ENCODE measurements at places on chromosomes 11 and 22. TPM values are rescaled to one million over a fixed set of nuclear protein-coding genes. Genes with fewer than 3 reads are reported as not detected.

The OR8A1 gene
- not detected for total RNA-seq

The HEPN1 gene
- total RNA-seq = not detected

The WNT7B gene
- not detected for total RNA-seq

The APOA5 gene
- not detected for total RNA-seq

The STK33 gene
- total RNA-seq = 3.8 TPM

The MS4A6A gene
- total RNA-seq = not detected

The OR52H1 gene
- total RNA-seq = not detected

The OOSP3 gene
- not detected for total RNA-seq

The OR51A2 gene
- total RNA-seq = not detected

DNA sequence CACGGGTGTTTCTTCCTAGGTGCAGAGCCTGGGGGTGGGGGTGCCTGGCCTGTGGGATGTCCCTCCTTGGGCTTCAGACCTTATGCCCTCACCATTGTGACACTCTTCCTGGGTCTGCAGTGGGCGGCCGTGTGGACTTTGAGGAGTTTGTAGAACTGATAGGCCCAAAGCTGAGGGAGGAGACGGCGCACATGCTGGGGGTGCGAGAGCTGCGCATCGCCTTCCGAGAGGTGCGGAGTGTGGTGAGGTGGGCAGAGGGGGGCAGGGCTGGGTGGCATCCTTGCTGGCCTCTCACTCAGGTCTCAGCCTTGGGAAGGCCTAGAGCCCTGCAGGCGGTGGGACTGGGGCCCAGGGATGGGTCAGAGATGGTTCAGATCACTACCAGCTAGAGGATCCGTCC lies 2.3 kb downstream of the CABP4 start:
- DNase-seq = no peak

DNA sequence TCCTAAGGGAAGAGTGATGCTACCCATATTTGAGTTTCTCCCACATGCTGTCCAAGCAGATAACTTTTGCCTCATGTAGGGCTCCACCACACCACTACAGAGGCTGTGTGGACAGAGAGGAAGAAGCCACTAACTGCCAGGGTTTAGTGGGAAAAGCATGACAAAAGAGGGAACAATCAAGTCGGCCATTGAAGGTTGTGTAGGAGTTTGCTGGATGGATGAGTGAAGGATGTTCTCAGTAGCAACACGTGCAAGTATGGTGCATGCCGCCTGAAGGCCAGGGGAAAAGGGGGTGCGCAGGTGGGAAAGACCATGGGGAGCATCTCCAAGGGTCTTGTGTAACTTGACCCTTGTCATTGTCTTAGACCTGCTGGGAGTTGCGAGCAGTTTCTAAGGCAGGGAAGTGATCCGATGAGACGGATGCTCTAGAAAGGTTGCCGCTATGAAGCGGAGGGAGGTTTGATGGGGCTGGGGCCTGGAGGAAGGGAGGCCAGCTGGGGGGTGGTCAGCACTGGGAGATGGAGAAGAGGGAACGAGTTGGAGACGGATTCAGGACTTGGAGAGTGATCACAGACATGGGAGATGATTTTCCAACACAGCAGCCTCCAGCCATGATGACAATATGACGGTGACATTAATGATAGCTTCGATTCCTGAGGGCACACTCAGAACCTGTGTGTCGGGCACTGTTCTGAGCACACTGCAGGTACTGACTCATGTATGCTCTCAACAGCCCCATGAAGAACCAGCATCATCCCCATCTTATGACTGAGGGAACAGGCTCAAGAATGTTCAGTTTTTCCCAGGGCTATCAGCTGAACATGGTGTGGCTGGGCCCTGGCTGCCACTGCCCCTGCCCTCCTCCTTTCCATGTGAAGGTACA lies 53.7 kb downstream of the CD6 start:
- DNase-seq = no peak

GRCh38 chr11:57502870-57503269 lies 12.6 kb downstream of the SLC43A1 start:
- no peak for DNase-seq

- no peak for DNase-seq
Observed at GRCh38 chr22:48035897-48036296, 1273.4 kb downstream of the TBC1D22A start.

DNA sequence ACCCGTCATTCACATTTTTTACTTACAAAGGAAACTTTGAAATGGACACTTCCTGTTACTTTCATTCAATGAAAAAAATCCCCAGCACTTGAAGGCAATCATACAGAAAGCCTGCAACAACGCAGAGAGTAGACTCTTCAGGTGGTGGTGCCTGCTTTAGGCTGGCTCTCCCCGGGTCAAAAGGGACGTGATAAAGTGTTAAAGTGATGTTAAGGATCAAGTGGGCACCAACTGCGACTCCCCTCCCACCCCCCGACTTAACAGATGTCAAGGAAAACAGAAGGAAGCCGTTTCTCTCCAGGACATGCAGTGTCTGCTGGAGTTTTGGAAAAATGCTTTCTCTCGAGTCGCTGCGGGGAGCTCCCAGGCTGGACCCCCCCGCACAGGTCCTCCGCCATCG lies 414 bp upstream of the PNPLA3 start:
- DNase-seq = no peak

GRCh38 chr22:24403346-24403745 lies 24.1 kb upstream of the ADORA2A start:
- no peak for DNase-seq

GRCh38 chr11:104488561-104488960 lies 324.6 kb upstream of the PDGFD start:
- no peak for DNase-seq

Data from activated naive CD8-positive, alpha-beta T cell treated with anti-CD3 and anti-CD28 coated beads for 36 hours (primary cell).